ENCODE measurements at places on chromosomes 16 and 17. TPM values are rescaled to one million over a fixed set of nuclear protein-coding genes. Genes with fewer than 3 reads are reported as not detected.
A peak's percentile ranks its signal among the peaks of the same experiment; 100 is the strongest.

ZNHIT3 gene
- total RNA-seq: 24.4 TPM

MRM3 gene
- total RNA-seq: 12.6 TPM

ASGR1 gene
- total RNA-seq: 1.00 TPM

TTYH2 gene
- 0.88 TPM for total RNA-seq

CRHR1 gene
- total RNA-seq: 0.40 TPM

GAST gene
- total RNA-seq: not detected

ANKRD40CL gene
- not detected for total RNA-seq

CIITA gene
- total RNA-seq: 4.5 TPM

PARD6A gene
- 1.8 TPM for total RNA-seq

JPH3 gene
- total RNA-seq: 0.16 TPM

PRSS53 gene
- total RNA-seq: 0.48 TPM

DNA sequence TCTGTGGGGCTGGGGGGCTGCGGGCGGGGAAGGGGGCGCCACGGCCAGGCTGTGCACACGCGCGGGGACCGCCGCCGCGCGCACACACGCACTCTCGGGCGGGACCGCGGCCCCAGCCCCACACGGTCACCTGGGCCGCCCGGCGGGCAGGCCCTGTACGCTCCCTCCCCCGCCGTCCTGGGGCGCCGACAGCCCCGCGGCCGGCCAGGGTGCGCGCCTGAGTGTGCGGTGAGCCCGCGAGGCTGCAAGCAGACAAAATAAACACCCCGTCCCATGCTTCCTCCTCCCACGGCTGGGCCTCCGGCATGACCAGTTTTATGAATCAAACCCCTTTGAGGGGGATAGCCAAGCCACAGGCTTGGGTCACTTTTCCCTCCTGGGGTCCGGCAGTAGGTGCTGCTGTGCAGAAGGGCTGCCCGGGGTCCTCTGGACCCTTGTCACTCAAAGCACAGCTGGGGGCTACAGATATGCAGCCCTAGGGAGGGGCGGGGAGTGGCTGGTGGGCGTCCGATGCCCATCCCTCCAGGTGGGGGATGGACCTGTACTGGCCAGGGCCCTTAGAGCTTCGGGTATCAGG lies 441 bp downstream of the VASN start:
- no peak for ATAC-seq

GRCh38 chr16:67474551-67475455 lies 6.2 kb downstream of the ATP6V0D1 start:
- no peak for ATAC-seq

DNA sequence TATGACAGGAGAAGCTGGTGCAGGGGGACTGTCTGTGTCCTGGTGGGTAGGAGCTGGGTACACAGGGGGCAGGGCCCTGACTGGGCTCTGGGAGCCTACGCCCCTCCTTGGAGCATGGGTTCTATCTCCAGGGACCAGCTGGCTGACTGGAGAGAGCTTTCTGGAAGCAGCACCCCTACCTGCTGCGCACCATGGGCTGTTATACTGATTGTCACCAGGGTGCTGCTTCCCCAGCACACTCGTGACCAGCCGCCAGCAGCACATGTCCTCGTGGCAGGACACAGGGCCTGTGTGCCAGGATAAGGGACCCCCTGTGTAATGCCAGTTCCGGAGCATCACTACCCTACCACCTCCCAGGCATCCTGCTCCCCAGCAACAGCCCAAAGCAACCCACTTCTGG lies 106.0 kb downstream of the AMFR start:
- no peak for ATAC-seq

GRCh38 chr16:75261590-75262078 lies 10.2 kb upstream of the BCAR1 start:
- ATAC-seq: no peak

GRCh38 chr16:66269617-66270332 lies 96.7 kb upstream of the CDH5 start:
- no peak for ATAC-seq

DNA sequence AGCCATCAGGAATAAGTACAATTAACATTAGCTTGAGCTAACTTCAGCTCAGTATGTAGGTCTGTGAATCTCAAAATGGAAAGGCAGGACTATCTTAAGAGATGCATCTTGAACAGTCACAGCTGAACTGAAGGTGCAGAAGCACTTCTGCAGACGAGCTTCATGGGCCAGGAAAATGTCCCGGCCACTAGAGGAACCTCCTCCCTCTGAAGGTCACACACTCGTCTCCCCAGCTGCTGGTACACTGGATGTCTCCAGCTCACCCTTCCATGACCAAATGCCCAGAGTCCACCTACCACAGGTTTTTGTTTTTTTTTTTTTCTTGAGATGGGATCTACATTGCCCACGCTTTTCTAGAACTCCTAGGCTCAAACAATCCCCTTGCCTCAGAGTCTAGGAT lies 33.2 kb downstream of the WDR59 start:
- no peak for ATAC-seq

DNA sequence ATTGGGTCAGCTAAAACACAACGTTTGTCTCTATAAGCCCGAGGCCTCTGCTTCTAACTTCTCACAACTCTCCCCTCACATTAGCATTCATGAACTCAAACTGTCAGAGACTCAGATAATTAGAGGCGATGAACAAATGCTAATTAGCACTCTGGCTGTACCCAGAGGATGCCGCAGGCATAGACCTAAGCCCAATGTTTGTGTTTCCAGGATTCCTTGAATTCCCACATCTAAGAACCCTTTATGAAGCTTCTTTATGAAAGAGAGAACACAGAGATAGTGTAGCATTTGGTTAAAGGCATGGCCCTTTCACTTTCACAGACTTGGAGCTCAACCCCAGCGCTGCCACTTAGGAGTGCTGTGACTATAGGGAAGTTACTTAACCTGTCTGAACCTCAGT lies 512.2 kb downstream of the GRIN2A start:
- no peak for ATAC-seq

DNA sequence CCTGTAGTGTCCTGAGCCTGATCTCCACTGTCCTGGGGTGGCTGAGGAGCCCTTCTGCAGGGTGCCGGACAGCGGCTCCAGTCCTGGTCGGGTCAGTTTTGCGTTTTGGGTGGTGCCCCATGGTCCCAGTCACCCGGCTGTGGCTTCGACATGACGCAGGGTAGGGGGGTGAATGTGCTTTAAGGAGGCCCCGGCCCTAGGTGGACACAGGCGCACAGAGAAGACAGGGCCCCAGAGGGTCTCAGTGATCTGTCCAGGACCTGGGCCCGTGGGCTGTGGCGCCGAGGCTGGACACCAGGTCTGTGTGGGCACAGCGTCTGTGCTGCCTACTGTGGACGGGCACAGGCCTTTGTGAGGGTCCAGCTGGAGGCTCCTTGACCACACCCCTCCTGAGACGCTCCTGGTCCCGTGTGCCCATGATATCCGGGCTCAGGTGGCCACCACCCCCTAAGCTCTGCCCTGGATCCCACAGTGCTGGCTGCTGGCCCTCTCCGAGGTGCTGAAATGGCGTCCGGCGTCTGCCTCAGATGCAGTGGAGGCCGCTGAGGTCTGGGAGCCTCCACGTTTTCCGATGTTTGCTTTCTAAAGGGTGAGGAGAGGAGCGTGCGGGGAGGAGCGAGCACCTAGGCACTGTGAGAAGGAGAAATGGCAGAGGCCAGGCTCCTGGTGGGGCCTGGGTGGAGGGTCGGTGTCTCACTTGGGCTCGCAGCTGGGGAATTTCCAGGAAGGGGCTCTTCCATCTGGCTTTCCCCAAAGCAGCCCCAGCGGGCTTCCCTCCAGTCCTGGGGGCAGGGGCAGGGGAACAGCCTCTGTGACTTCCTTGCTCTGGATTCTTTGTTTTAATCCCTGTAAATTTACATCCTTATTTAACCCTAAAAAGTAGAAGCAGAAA lies 56.1 kb upstream of the ACSF3 start:
- ATAC-seq: peak; percentile 39

- ATAC-seq: peak; percentile 59
These were observed 54.2 kb downstream of the PLD6 start for GRCh38 chr17:17151962-17152361.

GRCh38 chr16:84175350-84176081 lies 11.3 kb downstream of the TAF1C start:
- peak; percentile 66 for ATAC-seq

GRCh38 chr16:55835581-55835980 lies 2.7 kb upstream of the CES1 start:
- ATAC-seq: no peak

DNA sequence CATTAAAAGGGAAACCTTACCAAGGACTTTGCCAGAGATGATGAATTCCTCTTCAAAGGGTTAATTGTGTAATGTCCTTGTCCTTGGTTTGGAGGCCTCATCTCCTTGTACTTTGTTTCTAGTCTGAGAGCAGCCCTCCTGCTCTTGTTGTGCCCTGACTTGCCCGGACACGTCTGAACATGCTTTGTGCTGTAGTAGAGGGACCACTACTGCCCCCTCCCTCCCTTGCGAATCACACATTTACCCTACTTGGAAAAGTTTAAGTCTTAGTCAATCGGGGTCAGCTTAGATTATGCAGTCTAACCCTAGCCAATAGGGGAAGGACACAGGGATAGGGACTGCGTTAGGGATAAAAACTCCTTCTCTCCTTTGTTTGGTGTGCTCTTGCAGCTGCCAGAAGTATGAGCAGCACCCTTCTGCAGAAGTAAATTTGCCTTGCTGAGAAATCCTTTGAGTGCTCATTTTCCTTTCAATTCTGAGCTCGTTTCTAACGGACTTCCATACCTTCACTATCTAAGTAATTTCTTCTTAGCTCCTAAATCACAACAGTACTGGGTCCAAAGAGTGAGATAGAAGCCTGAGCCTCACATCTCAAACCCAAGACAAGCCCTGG lies 26.4 kb upstream of the CLEC3A start:
- no peak for ATAC-seq

- no peak for ATAC-seq
These were observed 34.0 kb downstream of the KIAA0513 start for GRCh38 chr16:85061566-85061965.

- no peak for ATAC-seq
These were observed 43.8 kb downstream of the VAC14 start for GRCh38 chr16:70757183-70757582.

DNA sequence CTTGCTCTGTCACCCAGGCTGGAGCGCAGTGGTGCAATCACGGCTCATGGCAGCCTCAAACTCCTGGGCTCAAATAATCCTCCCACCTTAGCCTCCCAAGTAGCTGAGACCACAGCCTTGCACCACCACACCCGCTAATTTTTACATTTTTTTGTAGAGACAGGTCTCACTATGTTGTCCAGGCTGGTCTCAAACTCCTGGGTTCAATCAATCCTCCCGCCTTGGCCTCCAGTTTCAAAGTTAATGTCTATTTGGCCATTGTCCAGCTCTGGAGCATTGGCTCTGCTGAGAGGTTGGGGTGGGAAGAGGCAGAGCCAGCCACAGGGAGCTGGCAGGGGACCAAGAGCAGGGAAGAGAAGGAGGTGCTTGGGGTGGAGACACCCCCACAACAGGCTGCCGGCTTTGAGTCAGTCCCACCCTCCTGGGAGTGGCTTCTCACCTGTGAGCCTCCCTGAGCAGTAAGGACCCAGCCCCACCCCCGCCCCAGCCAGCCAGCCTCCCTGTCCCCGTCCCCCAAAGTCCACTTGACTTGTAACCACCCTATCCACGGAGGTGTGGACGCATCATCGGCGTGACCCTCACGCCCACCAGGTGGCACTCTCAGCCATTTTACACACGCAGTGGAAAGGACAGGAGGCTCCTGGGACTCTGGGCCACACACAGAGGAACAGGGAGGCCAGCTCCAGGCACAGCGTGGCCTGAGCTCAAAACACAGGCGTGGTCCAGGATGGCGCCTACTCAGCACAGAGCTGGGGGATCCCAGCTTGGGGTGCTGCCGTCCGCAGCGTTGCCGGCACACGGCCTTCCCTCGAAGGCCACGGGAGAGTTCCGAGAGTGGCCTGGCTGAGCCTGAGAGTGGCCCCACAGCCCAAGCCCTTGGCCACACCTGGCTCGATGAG lies 22.8 kb upstream of the PVALEF start:
- peak; percentile 80 for ATAC-seq

GRCh38 chr17:72511874-72512273 lies 391.1 kb downstream of the SOX9 start:
- ATAC-seq: peak; percentile 61

- peak; percentile 40 for ATAC-seq
These were observed 797 bp upstream of the RAB11FIP3 start for GRCh38 chr16:424623-425081.

DNA sequence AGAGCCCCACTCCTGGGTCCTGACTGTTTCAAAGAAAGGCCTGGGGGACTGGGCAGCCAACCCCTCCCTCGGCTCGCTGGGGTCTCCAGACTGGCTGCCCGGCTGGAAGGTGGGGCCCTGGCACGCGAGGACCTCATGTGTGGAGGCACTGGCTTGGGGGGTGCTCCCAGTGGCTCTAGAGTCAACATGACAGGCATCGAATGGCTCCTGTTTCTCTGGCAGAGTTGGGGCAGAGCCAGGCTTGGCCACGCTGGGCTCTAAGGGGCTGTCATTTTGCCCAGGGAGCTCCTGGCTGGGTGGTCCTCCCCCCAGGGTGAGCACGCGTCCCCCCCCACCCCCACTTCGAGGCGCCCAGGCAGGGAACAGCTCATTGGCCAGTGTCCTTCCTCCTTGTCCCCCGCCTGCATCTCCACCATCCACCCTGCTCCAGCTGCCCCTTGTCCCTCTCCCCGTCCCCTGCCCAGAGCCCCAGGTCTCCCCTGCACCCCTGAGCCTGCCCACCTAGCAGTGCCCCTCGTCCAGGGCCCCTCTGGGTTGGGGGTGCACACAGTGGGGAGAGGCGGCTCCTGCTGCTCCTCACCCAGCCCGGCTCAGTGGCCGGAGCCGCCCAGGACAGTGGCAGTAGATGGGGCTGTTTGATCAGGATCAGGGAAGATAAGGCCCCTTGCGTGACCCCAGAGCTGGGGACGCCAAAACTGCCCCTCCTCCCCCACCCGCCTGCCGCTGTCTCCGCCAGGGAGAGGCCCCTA lies 2.7 kb downstream of the GCGR start:
- no peak for ATAC-seq

DNA sequence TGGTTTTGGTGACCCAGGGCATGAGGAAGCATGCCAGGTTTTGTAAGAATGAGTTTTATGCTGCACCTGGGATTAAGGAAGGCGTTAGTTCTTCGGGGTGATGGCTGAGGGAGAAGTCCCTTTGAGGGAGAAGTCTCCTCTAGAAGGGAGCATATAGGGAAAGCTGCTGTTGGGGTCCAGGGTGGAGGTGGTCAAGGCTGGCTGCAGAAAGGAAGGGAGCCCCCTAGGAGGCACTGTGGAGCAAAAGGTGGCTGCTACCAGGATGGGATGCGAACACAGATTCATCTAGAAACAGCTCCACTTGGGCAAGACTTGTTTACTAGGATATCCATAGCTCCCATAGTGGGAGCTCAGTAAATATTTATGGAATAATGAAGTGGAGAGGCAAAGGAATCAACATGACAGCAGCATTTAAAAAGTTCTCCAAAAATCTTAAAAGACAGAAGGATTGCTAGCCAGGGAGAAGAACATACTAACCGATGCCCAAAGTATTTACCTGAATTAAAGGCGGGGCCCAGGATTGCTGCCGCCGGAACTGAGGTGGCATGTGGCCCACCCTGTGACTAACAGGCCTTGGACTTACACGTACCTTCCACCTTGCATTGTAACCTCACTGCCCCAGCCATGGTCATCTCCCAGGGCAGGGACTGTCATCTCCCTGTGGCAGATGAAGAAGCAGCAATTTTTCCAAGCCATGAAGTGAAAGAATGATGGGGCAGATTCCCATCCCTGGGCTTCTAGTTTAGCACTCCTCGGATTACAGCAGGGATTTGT lies 7.1 kb upstream of the LPCAT2 start:
- ATAC-seq: peak; percentile 45

Measured in esophagus mucosa (tissue), 1 donor.